ENCODE measurements at places on chromosomes 7 and 10.

DNA sequence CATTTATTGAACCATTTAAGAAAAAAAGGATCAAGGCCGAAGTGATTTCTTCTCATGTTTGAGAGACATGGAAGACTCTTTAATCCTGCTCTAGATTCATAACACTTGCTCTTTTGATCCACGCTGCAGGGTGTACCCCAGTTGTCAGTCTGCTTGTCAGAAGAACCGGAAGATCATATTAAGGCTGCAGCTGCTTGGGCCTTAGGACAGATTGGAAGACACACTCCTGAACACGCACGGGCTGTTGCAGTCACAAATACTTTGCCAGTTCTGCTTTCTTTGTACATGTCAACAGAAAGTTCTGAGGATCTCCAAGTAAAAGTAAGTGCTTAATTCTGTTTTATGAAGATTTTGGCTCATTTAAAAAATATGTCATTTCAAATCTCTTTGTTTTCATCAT, 46.3 kb downstream of the SPAG6 start:
- DNase-seq = no peak

DNA sequence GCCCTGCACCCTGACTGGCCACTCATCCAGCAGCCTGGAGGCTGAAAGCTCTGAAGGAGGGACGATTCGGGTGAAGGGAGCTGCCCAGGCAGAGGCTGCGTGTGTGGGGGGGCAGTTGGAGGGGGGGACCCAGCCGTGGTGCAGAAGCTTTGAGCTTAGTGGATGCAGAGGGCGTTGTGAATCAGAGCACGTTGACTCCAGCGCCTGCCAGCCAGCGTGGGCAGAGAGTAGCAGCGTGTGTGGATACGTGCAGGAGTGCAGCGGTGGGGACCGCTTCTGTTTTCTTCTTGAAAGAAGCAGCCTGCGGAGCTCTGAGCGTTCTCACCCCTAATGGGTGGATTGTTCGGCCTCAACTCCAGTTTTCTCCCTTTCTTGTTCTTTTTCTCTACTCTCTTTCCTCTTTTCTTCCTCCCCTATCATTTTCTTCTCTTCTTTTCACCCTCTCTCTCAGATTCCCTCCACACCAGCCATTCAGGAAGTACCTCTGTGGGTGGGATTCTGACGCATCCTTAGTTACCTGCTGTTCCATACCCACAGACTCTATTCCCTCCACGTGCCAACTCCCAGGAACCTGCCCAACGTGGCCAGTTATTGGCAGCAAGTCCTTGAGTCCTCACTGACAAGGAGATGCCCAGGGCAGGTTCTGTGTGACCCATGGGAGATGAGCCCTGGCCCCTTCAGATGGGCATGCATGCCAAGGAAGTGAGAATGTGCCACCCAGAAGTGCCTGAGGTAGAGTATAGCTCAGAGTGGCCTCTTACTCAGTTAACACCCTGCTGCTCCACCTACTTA, 47.4 kb downstream of the SORCS3 start:
- DNase-seq = no peak

- DNase-seq = no peak
Observed at GRCh38 chr7:2074691-2075090, 158.1 kb downstream of the MAD1L1 start.

- DNase-seq = no peak
Observed at GRCh38 chr10:81978238-81978637, 103.2 kb downstream of the NRG3 start.

GRCh38 chr7:17013204-17013603, 131.4 kb upstream of the AGR3 start:
- DNase-seq = no peak

DNA sequence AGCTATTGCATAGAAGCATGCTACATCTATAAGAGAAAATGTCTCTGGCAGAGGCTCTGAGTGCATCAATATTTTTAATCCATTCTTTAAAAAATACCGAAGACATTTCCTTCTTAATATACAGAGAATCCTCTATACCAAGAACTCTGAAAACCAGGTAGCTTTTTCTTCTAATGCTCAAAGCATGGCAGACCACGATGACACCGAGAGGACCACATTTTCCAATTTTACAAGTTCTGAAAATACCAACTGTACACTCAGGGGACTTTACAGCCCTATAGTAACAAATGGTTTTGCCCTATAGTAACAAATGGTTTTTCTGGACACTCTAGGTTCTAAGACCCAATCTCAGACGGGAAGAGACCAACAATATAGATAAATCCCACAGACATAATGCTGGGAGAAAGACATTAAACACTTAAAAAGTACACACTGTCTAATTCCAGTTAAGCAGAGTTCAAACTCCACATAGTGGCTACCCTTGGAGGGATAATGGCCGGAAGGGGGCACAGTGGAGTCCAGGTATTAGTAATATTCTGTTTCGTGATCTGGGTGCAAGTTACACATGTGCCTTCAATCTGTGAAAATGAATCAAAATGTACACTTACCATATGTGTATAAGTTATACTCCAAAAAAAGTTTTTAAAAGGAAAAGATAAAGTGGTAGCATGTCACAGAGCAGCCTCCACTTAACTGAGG, 26.2 kb downstream of the CCDC6 start:
- no peak for DNase-seq

- no peak for DNase-seq
Observed at GRCh38 chr10:6399231-6399741, 180.8 kb downstream of the PRKCQ start.

DNA sequence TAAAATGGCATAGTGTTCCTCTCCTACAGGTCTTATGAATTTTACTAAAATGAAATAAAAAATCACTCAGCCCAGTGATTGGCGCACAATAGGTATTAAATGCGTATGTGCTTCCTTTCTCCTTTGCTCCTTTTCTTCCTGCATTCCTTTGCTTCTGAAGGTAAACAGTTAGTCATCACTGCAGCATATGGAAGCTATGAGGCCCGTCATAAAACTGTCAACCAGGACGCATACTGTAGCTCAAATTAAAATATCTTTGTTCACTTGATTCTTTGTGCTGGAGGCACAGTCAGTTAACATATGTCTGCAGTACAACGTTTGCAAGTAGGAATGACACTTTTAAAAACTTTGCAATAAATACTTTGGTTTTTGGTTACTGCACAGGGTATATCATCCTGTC, 374.7 kb downstream of the TCERG1L start:
- DNase-seq = no peak

- no peak for DNase-seq
Observed at GRCh38 chr7:81005254-81005653, 86.4 kb upstream of the SEMA3C start.

DNA sequence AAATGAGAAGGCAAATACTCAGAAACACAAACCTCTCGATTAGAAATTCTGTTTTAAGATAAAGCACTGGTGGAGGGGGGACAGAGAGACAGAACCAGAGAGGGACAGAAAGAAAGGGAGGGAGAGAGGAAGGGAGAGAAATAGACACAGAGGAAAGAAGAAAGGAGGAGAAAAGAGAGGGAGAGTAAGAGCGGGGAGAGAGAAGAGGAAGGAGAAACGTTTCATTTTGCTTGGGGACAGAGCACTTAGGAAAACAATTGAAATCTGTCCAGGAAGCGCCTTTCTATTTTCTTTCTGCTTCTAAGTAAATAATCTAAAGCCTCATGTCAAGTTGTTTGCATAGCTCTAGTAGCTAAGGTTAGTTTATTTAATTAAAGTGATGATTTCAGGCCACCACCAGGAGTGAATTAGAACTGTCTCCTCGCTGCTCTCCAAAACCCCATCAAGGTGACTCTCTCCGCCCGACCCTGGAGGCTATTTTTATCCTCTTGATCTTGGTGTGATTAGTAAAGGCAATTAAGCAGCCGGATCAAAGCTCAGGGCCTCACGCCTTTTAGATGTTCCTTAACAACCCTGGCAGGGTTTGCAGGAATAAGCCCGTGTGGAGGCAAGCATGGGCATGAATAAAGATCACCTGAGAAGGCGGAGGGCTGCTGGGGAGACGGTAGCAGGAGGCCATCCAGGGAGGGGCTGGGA, 73.4 kb upstream of the INSIG1 start:
- DNase-seq = no peak

DNA sequence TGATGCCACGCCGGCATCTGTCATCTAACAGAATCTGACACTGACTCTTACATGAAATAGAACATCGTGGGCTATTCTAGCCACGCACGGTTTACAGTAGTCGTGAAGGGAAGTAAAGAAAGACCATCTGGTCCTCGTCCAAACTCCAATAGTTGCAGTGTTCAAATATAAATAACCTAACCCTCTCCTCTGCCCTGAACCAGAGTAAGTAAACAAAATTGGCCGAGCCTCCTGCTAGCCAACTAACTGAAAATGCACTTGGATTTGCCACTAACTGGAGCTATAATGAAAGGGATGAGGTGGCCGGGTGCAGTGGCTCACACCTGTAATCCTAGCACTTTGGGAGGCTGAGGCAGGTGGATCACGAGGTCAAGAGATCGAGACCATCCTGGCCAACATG, 29.5 kb upstream of the ZC3HAV1L start:
- no peak for DNase-seq

DNA sequence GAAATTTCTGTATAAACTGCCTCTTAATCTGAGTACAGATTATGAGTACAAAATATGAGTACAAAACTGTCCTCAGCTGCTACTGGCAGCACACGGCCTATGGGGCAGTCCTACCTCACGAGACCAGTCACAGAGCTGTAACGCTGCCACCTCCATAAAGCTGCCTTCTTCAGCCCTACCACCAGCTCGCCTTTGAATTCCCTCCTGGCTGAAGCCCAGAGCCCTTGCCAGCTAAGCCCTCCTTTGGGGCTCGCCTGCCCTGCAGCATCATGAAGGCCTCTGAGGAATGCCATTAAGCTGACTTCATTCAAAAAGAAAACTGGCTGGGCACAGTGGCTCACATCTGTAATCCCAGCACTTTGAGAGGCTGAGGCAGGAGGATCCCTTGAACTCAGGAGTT, 180.0 kb upstream of the SH2B2 start:
- no peak for DNase-seq

GRCh38 chr10:131226446-131227162, 84.9 kb downstream of the TCERG1L start:
- DNase-seq = no peak

DNA sequence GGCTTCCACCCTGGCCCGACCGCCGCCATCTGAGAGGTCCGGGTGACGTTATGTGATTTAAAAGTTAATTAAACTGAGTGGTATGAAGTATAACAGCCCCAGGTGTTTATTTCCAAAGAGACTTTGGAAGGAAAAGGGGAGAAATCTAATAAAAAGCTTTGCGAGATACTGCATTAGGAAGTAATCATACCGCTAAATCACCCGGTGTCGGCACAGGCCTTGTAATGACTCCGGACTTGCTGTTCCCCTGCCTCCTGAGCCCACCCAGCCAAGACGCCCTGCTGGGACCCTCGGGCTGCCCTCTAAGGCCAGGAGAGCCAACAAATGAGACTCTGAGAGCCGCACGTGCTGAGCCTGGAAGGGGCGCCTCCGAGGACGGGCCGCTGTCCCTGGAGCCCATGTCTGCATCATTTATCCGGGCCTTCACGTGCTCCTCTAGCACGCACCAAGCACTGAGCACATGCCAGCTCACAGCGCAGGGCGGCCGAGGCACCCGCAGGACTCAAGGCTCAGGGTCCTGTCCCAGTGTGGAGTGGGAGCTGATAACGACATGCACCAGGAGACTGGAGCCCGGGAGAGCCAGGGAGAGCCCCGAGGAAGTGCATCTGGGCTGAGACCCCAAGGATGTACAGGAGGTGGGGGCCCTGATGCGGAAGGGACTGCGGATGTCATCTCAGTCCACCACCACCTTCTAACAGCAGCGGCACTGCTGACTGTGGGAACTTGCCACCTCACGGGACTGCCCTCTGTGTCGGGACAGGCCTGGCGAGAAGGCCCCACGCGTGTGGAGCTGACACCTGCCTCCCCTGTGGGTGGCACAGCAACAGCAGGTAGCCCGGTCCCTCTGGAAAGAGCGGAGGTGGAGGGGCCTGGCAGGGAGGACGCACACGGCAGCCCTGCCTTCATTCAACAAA, 182.7 kb downstream of the ELFN1 start:
- peak; percentile 8 for DNase-seq

Data from BE2C (cell line).